ENCODE measurements at places on chromosomes 2 and 18. TPM values are rescaled to one million over a fixed set of nuclear protein-coding genes. Genes with fewer than 3 reads are reported as not detected.
A peak's percentile ranks its signal among the peaks of the same experiment; 100 is the strongest.

- no peak for DNase-seq
These were observed 139.9 kb upstream of the ZEB2 start for GRCh38 chr2:144659731-144660275.

DNA sequence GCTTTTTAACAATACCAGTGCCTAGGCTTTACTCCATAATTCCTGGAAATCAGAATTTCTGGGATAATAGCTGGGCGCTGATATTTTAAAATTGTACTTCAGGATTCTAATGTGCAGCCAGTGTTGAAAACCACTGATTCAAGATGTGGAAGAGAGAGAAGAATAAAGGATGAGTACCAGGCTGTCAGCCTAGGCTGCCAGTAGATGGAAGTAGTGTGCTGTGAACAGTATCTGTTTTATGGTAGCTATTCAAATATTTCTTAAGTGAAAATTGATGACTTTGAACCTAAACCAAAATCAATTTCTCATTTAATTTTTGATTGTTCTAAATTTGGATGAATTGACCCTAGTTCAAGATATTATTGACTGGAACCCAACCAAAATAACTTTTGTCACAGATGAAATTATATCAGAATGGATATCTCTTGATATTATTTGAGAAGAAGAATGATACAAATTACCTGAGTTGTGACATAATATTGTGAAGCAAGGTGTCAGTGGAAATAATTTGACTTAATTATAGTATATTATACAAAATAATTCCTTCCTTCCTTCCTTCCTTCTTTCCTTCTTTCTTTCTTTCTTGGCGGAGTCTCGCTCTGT is 88.0 kb downstream of the COMMD1 start:
- no peak for DNase-seq

GRCh38 chr2:178392215-178392614 is 58.8 kb downstream of the PRKRA start:
- DNase-seq: no peak

- DNase-seq: no peak
These were observed 438 bp downstream of the HSPE1 start for GRCh38 chr2:197500503-197501131.

GRCh38 chr2:238722883-238723282 is 125.0 kb upstream of the TWIST2 start:
- no peak for DNase-seq

DNA sequence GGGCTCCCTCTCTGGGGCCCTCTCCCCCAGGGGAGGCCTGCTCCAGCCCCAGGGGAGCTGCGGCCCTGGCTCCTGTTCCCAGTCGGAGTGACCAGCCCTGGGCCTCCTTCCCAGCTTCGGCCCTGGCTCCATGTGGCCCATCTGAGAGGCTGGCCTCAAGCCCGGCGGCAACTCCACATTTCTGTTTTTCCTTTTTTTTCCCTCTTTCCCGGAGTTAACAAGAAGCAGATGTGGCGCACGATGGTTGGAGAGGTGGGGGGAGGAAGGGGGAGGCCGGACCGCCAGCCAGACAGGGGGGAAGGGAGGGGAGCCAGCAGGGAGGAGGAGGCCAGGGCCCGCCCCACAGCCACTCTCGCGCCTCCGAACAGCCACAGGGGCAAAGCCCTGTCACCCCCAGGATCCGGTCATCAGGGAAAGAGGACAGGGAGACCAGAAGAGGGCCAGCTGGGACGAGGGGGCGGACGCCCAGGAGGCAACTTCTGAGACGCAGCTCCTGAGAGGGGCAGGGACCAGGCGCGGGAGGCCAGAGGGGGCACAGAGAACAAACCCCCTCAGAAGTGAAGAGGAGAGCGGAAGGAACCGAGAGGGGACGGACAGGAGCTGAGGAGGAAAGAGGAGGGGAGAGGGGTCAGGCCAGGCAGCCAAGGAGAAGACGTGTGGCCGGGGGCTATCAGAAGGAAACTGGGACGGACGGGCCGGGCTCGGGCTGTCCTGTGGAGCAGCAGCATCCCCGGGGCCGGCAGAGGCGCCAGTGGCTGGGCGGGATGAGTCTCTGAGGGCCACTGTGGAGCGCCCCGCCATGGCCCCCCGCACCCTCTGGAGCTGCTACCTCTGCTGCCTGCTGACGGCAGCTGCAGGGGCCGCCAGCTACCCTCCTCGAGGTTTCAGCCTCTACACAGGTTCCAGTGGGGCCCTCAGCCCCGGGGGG is at the start of gene EMILIN1:
Gene EMILIN1 (plus strand): TSS at position 349 of the 928 bp plus-strand sequence. CDS start 451 bp downstream, at position 800.
- DNase-seq: peak; percentile 85

- no peak for DNase-seq
These were observed 171.1 kb upstream of the SKOR2 start for GRCh38 chr18:47422524-47422923.

- no peak for DNase-seq
These were observed 125.3 kb downstream of the PXDN start for GRCh38 chr2:1618974-1619373.

- DNase-seq: no peak
These were observed 24.3 kb upstream of the AFF3 start for GRCh38 chr2:100166701-100167100.

DNA sequence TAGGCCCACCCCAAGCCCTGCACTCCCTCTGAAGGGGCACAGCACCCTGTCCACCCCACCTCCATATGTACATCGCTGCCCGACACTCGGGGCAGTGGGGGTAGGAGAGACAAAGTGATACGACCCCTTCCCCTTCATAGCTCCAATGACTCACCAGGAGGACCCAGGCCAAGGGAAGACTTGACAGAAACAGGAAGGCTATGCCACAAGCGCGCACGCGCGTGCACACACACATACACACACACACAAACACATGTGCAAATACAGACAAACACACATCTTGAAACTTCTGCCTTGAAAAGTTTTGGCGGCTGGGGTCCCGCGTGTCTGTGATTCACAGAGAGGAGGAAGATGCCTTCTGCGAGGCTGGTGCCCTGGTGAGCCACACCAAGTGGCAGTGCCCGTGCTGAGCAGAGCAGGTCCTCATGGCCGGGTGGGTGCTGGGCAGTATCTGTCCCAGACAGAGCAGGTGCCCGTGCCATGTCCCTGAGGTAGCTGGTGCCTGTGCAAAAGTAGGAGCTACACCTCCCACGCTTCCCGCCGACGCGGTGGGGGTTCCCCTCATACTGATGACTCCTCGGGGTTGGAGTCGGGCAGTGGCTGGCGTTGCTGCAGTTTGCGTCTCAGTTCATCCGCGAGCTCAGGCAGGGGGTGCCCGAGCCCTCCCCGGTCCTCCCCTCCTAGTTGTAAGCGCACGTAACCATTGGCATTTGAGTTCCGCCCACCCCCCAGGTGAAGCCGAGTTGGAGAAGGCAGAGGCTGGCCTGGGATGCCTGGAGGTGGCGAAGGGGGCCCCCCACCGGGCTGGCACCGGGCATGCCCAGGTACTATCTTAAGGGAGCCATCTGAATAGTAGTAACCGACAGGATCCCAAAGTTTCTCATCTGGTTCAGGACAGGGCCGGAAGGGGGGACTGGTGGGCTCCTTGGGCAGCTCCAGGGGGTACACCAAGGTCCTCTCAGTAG is 2.5 kb upstream of the ANKRD39 start:
- DNase-seq: no peak

GRCh38 chr2:72092111-72092510 is 55.6 kb downstream of the CYP26B1 start:
- no peak for DNase-seq

- no peak for DNase-seq
These were observed 9.7 kb upstream of the STRN start for GRCh38 chr2:36976065-36976464.

SRD5A2 gene
- polyA plus RNA-seq: 2.4 TPM

EN1 gene
- not detected for polyA plus RNA-seq

SPDYA gene
- 0.04 TPM for polyA plus RNA-seq

KCNK3 gene
- polyA plus RNA-seq: 11.4 TPM

ACKR3 gene
- 80.6 TPM for polyA plus RNA-seq

HOXD10 gene
- polyA plus RNA-seq: 4.1 TPM

ZDBF2 gene
- polyA plus RNA-seq: 3.5 TPM

YWHAQ gene
- polyA plus RNA-seq: 280 TPM

All from urinary bladder (tissue), 4 donors.